CD4-positive, alpha-beta T cell treated with Interleukin-15 for 4 hours (primary cell): ENCODE measurements at places on chromosomes 1 and 21.

GRCh38 chr1:25019337-25020172 lies 89.5 kb upstream of the RUNX3 start:
- DNase-seq: no peak

- no peak for DNase-seq
Measured at GRCh38 chr1:91613595-91613994, 112.9 kb downstream of the CDC7 start.

- DNase-seq: no peak
Measured at GRCh38 chr21:38983560-38983959, 177.8 kb downstream of the ETS2 start.

- DNase-seq: no peak
Measured at GRCh38 chr1:10400013-10400412, 1.1 kb downstream of the PGD start.

- peak; percentile 38 for DNase-seq
Measured at GRCh38 chr1:43836267-43836951, 97.2 kb upstream of the ARTN start.

- DNase-seq: no peak
Measured at GRCh38 chr1:54986025-54986424, 5.6 kb downstream of the TMEM61 start.

GRCh38 chr1:229629261-229629660 lies 3.2 kb downstream of the URB2 start:
- no peak for DNase-seq

DNA sequence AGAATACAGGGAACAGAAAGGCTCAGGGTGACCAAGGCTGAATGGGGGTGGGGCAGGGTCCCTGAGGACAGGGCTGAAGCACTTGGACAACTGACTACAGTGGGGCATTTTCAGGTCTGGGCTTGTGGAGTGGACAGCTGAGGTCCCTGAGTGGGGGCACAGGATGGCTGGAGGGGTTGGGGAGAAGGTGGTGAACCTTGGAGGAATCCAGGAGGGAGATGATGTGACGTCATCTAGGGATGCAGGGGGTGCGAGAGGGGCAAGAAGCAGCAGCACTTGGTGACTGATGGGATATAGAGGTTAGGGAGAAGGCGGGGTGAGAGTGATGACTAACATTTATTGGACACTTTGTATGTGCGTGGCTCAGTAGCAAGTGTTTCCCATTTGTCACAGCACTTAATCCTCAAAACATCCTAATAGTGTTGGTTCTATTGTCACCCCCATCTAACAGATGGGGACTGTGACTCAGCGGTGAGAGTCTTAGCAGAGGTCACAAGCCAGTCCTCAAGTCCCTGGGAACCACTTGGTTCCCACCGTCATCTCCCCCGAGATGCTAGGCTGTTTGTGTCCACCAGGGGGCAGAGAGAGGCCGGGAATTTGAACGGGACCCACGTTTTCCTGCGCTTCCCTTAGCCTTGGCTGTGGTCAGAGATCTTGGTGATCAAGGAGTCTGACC lies 27.9 kb upstream of the BMP8B start:
- DNase-seq: peak; percentile 33
